ENCODE measurements at places on chromosomes 12 and 14.

GRCh38 chr14:63759456-63759855 is 31.6 kb upstream of the SGPP1 start:
- peak; percentile 29 for DNase-seq

DNA sequence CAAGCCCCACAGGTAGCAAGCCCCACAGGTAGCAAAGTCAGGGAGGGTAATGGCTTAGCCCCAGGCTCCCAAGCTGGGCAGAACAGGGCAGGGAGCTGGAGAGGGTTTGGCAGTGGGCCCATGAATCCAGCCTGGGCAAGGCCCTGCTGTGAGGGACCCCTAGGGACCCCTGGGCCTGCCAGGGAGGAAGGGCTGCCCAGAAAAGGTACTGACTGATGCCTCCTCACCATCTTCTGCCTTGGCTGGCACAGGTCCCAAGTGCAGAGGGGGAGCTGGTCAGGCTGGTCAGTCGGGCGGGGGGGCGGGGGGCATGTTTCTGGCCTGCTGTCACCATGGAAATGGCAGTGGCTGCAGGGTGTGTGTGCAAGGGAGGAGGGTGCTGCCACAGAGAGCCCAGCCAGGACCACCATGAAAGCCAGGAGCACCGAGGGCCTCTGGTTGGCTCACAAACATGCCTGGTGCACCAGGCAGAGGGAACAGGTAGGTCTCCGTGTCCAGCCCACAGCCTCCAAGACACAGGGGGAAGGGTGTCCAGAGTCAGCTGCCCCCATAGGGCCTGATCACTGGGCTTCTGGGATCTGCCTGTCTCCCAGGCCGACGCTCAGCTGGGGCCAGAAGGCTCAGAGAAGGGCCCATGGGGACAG is 1.5 kb upstream of the CRIP2 start:
- no peak for DNase-seq

DNA sequence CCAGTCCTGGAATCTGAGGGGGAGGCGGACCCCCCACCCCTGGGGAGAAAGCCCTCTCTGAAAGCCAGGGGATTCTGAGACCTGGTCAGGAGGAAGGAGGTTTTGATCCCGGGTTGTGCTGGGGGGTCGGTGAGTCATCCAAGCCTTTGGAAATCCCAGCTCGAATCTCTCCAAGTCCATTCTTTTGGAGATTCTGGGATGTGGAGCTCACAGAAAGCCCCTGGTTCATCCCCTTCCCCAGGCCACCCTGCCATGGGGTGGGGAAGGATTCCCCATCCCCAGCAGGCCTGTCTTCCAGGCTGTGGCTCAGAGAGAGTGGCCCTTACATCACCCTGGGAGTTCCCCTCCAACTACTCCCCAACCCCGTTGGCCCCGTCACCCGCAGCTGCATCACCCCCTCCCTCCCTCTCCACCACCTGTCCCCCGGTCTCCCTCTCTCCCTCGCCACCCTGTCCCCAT is 14.3 kb downstream of the EXOC3L4 start:
- DNase-seq: peak; percentile 46

DNA sequence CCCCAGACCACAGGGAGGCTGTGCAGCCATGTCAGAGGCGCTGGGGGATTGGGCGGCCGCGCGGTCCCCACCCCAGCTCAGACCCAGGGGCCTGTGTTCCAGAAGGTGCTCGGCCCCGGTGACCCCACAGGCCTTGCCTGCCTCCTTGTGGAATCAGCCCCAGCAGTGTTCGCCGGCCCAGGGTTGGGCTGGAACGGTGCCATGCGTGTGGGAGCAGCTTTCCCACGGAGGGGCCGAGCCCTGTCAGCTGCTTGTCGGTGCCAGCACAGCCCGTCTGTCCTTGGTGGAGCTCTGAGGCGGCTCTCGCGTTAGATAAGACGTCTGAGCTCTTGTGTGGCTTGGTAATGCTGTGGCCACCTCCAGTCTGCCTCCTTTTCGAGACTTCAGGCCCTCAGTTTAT is 8.5 kb downstream of the ZFYVE21 start:
- peak; percentile 10 for DNase-seq

DNA sequence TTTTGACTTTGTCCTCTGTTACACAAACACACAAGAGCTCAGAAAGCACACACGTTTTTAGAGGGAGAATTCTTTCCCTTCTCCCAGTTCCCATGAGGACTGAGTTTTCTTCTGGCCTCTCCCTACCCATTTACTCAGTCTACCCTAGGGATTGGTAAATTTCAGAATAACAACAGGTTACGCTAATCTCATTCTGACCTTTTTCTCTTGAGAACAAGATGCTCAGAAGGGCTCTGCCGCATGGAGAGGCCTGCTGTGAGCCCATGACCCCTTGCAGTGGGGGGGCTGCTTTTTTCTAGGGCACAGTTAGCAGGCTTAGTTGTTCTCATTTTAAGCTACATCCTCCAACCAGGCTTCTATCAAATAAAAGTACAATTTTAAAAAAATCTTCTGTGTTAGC is 69.5 kb downstream of the GPR135 start:
- no peak for DNase-seq

DNA sequence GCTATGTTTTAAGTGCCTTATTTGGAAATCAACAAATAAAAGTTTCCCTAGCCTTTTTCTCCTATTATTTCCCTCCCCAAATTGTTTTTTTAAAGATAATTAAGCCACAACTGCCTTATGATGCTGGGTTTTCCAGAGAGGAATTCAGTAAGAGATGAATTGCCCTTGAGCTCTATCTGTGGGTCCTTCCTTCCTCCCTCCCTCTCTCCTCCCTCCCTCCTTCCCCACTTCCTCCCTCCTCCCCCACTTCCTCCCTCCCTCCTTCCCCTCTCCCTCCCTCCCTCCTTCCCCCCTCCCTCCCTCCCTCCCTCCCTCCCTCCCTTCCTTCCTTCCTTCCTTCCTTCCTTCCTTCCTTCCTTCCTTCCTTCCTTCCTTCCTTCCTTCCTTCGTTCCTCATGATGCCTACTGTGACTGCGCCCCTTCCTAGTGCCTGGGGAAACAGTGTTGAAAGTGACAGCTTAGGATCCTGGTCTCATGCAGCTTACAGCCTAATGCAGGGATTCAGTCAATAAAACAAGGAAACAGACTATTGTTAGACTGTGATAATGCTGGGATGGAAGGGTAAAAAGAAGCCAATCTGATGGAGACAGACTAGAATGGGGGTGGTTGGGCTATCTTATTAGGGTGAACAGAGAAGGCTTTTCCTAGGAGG is 1417.1 kb downstream of the AACS start:
- DNase-seq: no peak

- DNase-seq: no peak
These were observed 6.2 kb upstream of the CCT2 start for GRCh38 chr12:69579029-69579428.

GRCh38 chr12:77299910-77300669 is 234.7 kb upstream of the E2F7 start:
- peak; percentile 87 for DNase-seq

- DNase-seq: peak; percentile 37
These were observed 336.4 kb downstream of the CACNA1C start for GRCh38 chr12:2389079-2389790.

GRCh38 chr12:79689477-79690141 is 1.2 kb downstream of the PAWR start:
- DNase-seq: peak; percentile 40

GRCh38 chr12:83805873-83806272 is 1106.7 kb downstream of the SLC6A15 start:
- no peak for DNase-seq

DNA sequence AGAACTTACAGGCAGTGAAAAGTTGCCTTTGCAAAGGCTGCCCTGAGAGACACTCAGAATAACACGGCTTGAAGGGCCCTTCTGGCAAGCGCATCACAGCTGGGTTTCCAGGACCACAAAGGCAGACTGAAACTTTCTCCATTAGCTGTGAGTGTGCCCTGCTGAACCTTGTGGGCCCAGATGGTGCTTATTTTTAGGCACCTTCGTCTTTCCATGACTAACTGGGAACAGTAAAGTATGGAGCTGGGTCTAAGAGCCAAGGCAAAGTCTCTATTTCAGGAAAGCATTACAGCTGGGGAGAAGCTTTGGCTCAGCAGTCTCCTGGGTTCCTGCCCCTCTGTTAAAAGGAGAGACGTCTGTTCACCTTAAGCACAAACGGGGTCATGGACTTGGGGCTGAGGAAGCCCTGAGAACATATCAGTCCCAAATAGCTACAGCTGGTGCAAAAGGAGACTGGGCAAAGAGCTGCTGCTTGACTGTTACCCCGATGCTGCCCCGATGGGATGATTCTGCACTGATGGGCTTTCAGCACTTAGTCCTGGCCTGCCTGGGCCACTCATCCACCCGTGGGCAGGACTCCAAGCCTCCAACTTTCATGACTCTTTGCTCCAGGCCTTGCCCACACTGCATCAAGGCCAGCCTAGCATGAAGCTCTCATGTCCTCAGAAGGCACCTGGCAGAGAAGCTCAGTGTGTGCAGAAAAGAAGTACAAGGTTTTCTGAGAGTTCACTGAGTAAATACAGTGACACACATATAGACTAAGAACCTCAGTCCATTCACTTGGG is 248.3 kb downstream of the PHLDA1 start:
- DNase-seq: no peak

- DNase-seq: peak; percentile 93
These were observed 49.9 kb upstream of the PLXNC1 start for GRCh38 chr12:94098466-94098865.

DNA sequence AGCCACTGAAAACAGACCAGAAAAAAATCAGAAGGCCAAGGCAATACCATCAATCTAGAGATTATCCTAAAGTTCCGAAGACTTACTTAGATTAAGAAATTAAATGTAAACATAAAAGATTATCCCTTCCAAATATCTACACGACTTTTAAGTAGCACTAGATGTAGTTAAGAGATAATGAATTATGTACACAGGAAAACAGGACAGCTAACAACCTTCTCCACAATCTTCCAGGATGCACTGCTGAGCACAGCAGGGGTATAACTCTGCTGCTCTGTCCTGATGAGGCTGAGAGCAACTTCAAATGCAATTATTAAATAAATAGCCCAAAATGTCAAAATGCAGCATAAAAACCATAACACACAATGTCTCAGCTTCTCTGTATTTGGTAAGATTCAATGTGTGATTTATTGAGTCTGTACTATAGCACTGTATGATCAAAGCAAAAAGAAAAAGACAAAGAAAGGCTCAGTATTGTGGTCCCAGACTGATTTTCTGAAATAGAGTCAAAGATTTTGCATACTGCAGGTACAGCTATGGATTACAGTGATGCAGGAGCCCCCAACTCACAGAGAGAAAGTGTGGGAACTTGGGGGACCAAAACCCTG is 56.9 kb downstream of the TMTC1 start:
- no peak for DNase-seq

- peak; percentile 70 for DNase-seq
These were observed 168.2 kb downstream of the AKAP6 start for GRCh38 chr14:32497248-32497647.

DNA sequence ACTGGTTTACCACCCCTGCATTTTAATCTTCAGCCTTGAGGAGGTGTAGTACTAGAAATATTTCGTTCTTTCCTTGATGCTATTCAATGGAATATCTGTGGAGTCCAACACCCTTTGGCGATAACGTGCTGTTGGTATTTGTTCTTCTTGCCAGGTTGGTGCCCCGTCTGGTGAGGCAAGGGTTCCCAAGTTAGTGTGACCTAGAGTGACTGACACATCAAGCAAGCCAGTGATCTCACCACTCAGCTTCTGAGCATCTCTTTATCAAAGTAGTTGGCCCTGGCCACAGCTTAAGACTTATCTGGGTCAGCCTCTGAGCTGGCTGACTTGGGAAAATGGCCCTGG is 60.2 kb downstream of the PLXNC1 start:
- no peak for DNase-seq

DNA sequence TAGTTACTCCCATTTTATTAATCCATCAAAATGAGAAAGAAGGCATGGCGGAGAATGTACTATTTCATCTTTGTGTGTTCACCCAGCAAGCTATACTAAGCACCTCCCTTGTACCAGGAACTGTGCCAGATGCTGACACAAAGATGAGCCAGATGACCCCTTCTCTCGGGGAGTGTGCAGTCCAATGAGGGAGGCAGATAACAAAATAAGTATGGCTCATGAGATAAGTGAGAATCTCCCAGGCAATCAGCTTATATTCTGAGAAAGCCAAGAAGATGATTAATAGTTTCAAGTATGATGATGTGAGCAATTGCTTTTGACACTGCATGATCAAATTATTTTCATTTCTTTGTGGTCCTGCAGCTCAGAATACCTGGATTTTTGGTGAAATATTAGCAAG is 1.3 kb upstream of the TMEM233 start:
- DNase-seq: no peak

DNA sequence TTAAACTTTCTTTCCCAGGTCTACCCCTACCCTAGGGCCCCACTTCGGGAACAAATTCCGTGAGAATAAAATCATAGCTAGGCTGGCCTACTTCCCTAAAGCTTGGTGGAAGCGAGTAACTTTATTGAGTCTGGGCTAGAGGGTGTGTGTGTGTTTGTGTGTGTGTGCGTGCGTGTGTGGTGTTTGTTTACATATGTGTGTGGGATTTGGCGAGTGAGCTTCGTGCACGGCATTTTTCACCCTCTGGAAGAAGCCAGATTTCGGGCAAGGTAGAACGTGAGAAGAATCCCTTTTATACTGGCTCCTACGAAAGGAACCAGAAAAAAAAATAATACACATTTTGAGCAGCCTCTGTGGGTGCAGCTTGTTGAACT is 7.5 kb upstream of the LHX5 start:
- no peak for DNase-seq

GRCh38 chr12:116620124-116620491 is 60.9 kb downstream of the MAP1LC3B2 start:
- DNase-seq: no peak

GRCh38 chr12:58803908-58804307 is 116.4 kb downstream of the LRIG3 start:
- peak; percentile 89 for DNase-seq

- no peak for DNase-seq
These were observed 310.7 kb upstream of the DCN start for GRCh38 chr12:91493308-91493707.

- no peak for DNase-seq
These were observed 423.2 kb downstream of the GLT1D1 start for GRCh38 chr12:129276361-129277060.

GRCh38 chr14:65360144-65360784 is 52.3 kb upstream of the FUT8 start:
- DNase-seq: no peak

- DNase-seq: no peak
These were observed 89.5 kb upstream of the OTX2 start for GRCh38 chr14:56899829-56900228.

- no peak for DNase-seq
These were observed 417.6 kb downstream of the NAV3 start for GRCh38 chr12:78248321-78248720.

DNA sequence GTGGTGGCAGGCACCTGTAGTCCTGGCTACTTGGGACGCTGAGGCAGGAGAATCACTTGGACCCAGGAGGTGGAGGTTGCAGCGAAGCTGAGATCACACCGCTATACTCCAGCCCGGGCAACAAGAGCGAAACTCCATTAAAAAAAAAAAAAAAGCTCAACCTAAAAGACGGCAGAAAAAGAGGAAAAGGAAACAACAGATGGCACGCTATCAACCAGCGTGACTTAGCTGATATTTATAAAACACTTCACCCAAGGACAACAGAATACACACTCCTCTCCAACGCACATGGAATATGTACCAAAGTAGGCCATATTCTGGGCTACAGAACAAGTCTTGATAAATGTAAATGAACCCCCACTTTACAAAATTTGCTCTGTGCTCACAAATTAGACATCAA is 34.0 kb upstream of the CLMN start:
- no peak for DNase-seq
